ENCODE measurements at places on chromosomes 4 and X.

- peak; percentile 79 for DNase-seq
Measured at GRCh38 chr4:86497980-86498862, 95.9 kb upstream of the PTPN13 start.

GRCh38 chrX:19774905-19775304 is 112.5 kb downstream of the SH3KBP1 start:
- DNase-seq: no peak

GRCh38 chr4:13903061-13903460 is 275.5 kb upstream of the BOD1L1 start:
- no peak for DNase-seq

- DNase-seq: peak; percentile 24
Measured at GRCh38 chr4:138788267-138788790, 227.3 kb upstream of the NOCT start.

DNA sequence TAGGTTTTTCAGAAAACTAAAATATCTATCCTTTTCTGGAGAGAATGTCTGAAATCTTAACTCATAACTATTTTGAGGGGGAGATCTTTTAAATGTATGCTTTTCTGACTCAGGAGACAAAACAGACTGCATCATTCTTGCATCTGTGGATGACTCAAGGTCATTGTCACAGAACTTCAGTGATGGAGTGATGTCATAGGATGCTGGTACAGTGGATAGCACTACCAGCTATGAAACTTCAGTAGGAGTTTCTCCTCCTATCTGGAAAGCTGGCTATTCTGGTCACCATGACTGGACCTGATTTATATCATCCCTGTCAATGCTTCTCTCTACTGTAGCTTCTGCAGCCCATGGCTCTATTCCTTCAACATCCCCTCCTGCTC is 50.3 kb downstream of the PARM1 start:
- DNase-seq: no peak

DNA sequence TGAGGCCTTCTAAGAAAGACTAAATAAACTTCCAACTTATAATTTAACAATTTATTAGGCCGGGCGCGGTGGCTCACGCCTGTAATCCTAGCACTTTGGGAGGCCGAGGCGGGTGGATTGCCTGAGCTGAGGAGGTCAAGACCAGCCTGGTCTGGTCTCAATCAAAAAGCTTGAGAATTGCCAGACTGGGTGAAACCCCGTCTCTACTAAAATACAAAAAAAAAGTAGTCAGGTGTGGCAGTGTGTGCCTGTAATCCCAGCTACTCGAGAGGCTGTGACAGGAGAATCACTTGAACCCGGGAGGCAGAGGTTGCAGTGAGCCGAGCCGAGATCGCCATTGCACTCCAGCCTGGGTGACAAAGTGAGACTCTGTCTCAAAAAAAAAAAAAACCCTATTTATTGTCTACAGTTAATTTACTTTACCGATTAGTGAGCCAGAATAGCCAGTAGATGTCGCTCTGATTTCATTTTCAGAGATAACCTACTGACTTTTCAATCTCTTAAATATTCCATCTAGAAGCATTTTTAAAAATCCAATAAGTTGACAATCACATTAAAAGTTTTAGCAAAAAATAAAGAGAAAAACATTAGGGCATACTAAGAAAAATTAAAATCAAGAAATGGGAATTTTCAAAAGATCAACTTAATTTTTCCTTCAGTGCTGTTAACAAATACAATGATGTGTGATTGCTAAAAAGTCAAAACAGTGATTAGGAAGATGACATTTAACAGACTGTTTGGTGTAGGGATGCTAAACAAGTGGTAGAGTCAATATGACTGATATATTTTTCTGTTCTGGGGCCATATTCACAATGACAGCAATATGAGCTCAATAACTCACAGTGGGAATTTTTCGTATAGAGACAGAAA is 4.3 kb upstream of the SHROOM3 start:
- DNase-seq: peak; percentile 69

DNA sequence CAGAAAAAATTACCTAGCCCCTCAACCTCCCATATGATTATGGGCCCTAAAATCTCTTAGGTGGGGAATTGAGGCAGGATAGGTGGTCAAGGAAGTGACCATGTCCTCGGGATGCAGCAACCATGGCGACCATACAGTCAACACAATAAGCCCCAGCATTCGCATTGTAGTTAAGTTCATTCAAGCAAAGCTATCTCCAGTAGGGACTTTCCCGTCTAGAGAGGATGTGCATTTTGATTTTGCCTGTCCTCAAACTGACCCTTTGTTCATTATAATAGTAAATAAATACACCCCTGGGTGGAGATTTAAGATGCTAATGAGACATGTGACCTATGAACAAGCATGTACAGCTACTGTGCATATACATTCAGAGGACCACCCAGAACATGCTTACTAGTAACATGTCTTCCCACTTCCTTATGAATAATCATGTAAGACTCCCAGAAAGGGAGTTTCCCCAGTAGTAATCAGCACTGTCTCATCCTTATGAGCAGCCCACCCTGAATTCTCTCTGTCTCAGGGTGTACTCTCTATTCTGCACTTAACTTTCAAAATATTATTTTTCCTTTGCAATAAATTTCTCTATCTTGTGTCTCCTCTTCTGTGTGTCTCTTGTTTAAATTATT is 74.3 kb downstream of the NUDT11 start:
- no peak for DNase-seq
